Kidney epithelial cell (primary cell): ENCODE measurements at places on chromosomes 6 and 20.
A peak's percentile ranks its signal among the peaks of the same experiment; 100 is the strongest.

DNA sequence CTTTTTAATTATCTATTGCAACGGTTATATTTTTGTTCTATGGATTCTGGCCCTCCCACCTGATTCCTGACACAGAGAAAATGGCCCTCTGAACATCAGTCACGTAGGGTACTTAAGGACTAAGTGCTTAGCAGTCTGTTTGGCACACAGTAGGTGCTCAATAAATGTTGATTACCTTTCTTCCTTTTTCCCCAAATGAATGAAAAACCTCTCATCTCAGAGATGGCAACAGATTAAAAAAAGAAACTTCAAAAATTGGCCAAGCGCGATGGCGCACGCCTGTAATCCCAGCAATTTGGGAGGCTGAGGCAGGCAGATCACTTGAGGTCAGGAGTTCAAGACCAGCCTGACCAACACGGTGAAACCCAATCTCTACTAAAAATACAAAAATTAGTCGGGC lies 31.5 kb downstream of the ATXN1 start:
- no peak for DNase-seq

DNA sequence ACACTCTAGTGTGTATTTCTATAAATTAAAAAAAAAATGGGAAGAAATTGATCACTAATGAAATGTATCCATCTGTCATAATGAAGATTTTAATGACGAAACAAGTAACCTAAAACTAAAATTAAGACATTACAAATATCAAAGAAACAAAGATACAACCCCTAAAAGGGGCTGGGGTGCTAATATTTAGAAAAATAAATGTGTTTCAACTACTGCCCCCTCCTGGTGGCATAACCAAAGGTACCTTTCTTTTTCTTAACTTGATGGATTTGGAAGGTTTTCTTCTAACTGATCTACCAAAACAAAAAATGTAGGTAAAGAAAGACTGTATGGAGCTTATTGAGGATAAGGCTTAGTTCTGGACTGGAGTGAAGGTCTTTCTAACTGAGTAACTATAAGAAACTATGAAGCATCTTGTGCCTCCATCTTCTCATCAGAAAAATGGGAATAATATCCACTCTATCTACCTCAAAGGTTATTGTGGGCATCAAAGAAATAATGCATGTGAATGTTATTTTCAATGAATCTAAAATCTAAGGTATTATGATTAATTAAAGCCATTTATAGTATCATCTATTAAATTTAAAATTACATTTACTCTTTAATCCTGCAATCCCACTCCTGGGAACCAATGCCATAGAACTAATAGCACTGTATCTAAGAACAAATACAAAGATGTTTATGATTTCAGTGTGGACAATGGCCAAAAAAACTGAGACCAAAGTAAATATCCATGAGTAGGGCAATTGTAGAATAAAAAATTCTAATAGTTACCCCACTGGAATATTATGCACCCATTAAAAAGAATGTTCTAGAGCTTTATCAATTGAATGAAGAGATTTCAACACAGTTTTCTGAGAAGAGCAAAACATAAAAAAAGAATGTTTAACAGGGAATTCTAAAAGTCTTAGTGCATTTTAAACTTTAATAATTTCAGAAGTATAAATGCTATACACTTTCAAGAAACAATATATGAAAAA lies 117.2 kb downstream of the BACH2 start:
- no peak for DNase-seq

GRCh38 chr6:158521759-158522158 lies 38.1 kb upstream of the TMEM181 start:
- DNase-seq = no peak

DNA sequence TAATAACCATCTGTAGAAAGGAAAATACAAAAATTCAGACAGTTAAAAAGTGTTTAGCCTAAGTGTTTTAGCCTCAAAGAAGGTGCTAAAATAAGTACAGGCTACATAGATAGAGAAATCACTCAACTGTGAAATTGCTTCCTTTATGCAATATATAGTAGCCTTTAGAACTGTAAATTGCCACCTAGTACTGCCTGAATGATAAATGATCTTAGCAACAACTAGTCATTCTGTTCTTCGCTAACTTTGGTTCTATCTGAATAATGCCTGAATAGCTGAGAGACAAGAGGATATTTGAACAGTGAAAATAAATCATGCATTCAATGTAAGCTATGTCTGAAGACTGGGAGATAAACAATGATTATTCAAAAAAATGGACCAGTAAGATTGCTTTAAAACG lies 603.3 kb upstream of the PTCHD4 start:
- DNase-seq = no peak

- DNase-seq = no peak
These were observed 64.0 kb downstream of the BCKDHB start for GRCh38 chr6:80170433-80170832.

- DNase-seq = no peak
These were observed 3.6 kb upstream of the MATN4 start for GRCh38 chr20:45311589-45312211.

GRCh38 chr6:150744522-150745260 lies 120.8 kb upstream of the MTHFD1L start:
- no peak for DNase-seq

GRCh38 chr6:149366267-149366921 lies 33.7 kb upstream of the SUMO4 start:
- no peak for DNase-seq

DNA sequence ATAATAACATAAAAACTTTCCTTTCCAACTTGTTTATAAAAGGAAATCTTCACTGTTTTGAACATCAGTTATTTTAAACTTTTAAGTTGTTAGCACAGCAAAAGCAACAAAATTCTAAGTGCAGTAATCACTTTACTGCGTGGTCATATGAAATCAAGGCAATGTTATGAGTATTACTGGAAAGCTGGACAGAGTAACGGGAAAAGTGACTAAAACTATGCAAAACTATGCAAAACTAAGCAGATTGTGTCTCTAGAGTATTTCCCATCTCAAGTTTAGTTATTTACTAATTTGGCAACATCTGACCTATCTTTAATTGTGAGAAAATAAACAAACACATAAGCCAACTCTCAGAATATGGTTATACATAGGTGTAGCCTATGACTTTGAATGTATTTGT lies 10.9 kb upstream of the ANKEF1 start:
- DNase-seq = no peak

DNA sequence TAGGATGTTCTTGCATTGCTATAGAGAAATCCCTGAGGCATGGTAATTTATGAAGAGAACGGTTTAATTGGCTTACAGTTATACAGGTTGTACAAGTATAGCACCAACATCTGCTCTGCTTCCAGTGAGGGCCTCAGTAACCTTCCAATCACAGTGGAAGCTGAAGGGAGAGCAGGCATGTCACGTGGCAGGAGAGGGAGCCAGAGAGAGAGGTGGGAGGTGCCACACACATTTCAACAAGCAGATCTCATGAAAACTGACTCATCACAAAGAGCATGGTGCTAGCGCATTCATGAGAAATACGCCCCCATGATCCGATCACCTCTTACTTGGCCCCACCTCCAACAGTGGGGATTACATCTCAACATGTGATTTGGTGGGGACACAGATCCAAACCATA lies 871.2 kb downstream of the TFAP2A start:
- no peak for DNase-seq

- no peak for DNase-seq
These were observed 11.2 kb downstream of the ZBTB2 start for GRCh38 chr6:151379933-151380847.

- no peak for DNase-seq
These were observed 104.0 kb downstream of the EYA2 start for GRCh38 chr20:46998477-46999240.

DNA sequence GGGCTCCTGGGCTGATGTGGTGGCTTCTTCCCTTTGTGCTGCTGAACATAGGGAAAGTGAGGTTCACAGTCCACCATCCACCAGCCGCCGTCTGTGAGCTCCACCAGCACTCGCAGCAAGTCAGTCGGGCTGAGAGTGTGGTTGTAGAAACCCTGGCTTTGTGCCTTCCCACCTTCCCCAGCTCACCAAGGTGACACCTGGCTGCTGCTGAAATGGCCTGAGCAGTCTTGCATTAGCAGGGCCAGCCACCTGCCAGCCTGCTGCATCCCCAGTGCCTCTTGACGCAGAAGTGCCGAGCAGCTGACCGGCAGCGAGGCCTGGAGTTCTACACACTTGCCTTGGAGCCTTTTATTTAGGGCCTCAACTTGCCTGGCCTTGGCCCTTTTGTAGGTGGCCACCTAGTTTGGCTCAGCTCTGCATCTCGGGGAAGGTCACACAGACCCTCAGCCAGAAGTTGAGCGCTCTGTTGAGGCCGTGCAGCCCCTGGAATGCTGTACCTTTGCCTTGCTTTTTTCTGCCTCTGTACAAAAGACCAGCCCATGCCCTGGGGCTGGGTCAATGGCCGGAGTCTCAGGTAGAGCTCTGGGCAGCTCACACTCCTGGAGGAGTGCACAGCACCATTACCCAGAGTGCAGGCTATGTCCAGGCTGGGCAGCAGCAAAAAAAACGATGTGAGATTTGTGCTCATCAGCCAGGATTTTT lies 76.5 kb downstream of the PTPN1 start:
- DNase-seq = no peak

DNA sequence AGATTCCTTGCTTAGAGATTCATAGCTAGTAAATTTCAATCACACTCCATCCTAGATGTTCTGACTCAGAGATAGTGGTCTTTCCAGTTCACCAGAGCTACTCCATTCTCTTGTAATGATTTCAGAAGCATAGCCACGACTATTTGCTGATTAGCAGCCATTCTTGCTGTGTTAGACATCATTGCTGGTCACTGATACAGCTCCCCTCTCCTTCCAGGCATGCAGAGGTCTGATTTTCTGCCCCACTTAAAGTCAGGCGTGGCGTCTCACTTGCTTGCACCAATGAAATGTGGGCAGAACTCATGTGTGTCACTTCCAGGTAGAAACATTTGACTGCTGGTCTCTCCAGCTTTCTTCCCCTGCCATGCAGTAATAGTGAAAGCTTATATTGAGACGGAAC lies 168.9 kb upstream of the JARID2 start:
- DNase-seq = peak; percentile 66

GRCh38 chr6:42423244-42423643 lies 28.5 kb downstream of the TRERF1 start:
- DNase-seq = no peak

- DNase-seq = no peak
These were observed 146.0 kb upstream of the STMND1 start for GRCh38 chr6:16955899-16956298.

GRCh38 chr6:76631622-76632021 lies 559.2 kb upstream of the IMPG1 start:
- DNase-seq = no peak

DNA sequence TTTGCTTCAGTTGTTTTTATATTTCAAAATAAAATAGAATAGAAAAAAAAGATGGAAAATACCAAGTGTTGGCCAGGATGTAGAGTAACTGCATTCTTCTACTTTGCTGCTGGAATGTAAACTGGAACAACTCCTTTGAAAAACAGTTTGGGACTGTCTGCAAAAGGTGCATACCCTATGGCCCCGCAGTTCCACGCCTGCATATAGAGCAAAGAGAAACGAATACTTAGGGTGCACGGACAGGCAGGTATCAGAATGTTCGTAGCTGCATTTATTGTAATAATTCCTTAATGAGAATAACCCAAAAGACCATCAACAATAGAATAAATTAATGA lies 603 bp upstream of the RAB23 start:
- no peak for DNase-seq

DNA sequence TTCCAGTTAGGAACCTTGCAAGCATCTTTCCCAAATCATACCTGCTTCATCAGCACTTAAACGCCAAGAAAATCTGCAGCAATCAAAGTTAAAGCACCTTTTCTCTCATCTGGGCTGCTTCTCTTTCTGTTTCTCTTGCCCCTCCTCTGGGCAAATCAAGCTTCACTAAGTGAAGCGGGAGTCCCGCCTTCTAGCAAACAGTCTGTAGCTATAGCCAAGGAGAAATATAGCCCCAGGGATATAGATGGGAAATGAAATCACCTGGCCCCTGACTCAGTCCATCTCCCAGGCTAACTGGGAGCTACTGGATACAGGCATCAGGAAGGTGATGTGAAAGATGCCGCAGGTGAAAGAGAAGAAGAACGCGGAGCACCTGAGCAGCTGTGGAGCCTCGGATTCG lies 481.9 kb downstream of the C6orf118 start:
- no peak for DNase-seq

DNA sequence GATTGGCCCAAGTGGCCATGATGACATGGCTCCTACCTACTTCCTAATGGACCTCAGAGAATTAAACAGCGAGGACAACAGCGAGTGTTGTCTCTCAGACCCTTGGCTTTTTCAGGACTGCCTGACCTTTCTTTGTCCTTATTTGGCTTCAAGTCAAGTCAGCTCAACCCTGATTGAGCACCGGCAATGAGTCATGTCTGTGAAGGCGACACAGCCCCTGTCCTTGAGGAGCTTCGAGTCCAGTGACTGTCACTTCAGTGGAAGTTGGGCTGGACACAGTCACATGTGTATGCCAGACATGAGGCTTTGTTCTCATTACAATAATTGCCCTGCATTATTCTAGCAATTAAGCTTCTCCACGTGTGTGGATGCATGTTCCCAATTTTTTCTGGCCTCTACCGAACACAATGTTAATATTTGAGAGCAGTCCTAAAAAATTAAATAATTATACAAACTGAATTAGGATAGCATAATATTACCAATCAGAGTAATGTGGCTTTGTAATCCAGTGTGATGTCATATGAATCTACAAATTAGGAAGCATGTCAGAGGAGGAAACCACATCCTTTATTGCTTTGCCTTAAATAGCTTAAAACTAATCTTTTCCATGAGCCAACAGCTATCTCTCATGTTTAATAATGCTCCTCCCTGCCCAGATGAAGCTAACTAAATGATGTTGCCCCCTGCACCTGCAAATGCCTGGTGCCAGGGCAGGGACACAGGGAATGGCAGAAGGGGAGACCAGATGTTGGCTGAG lies 178.6 kb downstream of the CDH26 start:
- DNase-seq = no peak

GRCh38 chr20:32652739-32653526 lies 20.8 kb downstream of the C20orf203 start:
- DNase-seq = peak; percentile 21

- peak; percentile 57 for DNase-seq
These were observed at the start of gene MAP1LC3A for GRCh38 chr20:34558320-34559218. TSS of gene MAP1LC3A (plus strand) at chr20:34558718. CDS start at chr20:34558869, 151 bp downstream.

DNA sequence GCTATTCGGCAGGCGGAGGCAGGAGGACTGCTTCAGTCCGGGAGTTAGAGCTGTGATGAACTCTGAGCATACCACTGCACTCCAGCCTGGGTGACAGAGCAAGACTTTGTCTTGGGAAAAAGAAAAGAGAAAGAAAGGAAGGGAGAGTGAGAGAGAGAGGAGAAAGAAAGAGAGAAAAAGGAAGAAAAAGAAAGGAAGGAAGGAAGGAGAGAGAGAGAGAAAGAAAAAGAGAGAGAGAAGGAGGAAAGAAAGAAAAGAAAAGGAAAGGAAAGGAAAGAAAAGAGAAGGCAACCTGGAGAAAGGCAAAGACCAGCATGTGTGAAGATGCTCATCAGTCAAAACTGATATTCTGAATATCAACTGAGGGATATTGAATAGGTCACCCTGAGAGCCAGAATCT lies 143.1 kb upstream of the SASH1 start:
- DNase-seq = no peak

GRCh38 chr20:237489-237888 lies 10.4 kb downstream of the DEFB129 start:
- no peak for DNase-seq
